HEK293T (cell line): ENCODE measurements at places on chromosomes 2 and 18.

- peak; percentile 17 for DNase-seq
Observed at GRCh38 chr2:58871469-58872142, 630.5 kb upstream of the FANCL start.

- DNase-seq, result no peak
Observed at GRCh38 chr18:8357320-8357719, 251.9 kb upstream of the RAB12 start.

DNA sequence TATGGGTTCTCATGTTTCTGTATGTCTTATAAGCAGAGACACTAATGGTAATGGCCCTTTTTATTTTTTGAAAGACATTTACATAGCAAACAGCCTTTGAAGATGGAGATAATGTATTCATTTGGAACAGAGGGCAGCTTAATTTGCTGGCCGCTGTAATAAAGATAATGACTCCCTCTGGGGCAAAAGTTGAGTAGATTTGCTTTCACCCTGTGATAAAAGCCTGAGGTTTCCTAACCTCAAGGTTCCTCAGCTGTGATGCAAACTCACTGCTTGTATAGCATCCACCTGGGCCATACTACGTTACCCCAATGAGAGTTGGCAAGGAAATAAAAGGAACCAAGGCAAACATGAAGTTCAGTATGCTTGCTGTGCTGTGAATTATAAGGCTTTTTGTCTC is 54.8 kb downstream of the TEX51 start:
- no peak for DNase-seq

DNA sequence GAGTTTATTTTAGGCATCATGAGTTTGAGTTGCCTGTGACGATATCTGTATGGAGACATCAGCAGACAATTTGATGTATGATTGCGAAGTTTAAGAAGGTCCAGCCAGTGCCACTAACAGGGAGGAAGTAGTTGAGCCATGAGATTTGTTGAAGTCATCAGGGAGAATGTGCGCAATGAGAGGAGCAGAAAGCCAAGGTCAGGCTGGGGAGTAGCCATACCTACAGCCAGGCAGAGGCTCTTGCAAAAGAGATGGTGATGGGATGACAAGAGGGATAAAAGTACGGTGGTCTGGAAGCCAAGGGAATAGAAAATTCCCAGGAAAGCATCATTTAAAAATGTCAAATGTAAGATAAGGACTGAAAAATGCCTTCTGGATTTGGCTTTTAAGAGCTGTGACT is 51.2 kb downstream of the LIMS1 start:
- no peak for DNase-seq

DNA sequence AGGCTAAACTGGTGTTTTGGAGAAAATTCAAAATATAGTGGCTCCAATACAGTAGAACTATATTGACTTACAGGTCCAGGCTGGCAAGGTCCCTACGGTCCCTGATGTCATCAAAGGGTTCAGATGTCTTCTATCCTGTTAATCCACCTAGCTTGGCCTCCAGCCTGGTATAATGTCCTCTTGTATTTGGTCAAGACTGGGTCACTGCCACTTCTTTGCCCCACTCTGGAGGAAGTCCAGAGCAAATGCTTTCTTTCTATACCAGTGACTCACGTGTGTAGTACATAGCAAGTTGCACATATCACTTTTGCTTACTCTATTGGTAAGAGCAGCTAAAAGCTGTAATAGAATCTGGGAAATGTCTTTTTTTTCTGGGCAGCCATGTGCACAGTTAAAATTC is 80.8 kb downstream of the LCLAT1 start:
- no peak for DNase-seq

DNA sequence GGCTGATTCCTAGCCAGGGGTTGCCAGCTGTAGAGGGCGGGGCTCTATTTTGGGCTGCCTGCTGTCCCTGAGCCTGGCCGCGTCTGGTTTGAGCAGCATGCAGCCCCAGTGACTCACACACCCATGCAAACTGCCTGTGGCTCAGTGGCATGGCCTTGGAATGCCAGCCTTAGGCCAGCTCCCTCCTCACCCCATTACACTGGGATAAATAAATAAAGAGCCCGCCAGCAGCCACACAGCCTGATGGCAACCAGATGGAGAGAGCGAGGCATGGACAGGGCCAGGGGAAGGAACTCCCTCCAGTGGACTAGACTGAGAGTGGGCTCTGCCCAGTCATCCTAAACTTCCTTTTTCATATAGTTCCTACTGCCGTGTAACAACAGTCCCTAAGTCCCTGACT is 18.3 kb downstream of the NHEJ1 start:
- DNase-seq, result no peak

DNA sequence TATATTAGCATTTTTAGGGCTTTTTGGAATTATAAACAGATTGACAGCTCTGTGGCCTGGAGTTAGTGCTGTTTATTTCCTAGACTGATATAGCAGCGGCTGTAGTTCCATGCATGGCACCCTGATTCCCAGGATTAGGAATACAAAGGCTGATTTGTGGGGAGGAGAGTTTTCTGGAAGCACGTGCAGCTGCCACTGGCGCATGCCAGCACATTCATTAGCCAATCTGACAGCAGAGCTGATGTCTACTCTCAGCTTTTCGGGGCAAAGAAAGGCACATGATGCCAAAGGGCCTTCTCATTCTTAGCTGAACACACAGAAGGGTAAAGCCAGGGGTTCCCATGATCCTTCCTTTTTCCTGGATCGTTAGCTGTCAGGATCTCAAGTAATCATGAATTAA is 45.7 kb upstream of the RAPH1 start:
- no peak for DNase-seq

DNA sequence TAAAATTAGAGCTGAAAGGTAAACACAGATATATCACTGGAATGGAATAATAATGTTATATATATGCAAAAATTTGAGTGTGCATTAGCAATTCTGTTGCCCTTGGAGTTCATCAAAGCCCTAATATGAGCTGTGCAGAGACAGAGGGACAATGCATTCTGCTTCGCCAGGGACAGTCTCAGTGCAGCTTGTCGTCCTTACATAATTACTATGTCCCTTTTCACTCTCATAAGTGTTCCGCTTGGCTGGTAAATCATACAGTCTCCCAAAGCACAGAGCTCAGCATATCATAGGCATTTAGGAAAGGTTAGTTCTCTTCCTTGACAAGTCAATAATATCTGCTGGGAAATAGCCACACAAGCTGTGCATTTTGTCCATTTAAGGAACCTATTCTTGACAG is 30.7 kb downstream of the MAPK4 start:
- DNase-seq, result no peak

DNA sequence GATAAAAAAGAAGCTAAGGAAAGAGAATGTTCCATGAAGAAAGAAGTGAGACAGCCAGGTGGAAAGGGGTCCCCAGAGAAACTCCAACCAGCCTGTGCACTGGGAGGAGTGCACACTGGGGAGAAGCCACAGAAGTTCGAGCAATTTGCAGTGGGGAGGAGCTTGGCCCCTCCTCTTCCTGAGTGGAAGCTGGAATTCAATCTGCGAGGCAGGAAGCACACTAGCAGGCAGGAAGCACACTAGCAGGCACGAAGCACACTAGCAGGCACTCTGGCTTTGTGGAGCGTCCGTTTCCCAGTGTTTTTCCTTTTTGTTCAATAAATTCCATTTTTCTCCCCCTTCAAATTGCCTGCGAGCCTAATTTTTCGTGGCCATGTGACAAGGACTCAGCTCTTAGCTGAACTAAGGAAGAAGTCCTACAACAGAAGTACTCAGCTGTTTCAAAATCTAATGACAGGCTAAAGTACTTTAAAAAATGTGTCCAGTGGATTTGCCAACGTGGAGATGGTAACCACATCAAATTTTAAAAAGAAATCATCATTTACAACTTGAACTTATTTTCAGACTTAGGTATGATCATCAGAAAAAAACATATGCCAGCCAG is 21.4 kb upstream of the SPIRE1 start:
- DNase-seq, result no peak

- no peak for DNase-seq
Observed at GRCh38 chr2:234913208-234913626, 38.6 kb upstream of the SH3BP4 start.

DNA sequence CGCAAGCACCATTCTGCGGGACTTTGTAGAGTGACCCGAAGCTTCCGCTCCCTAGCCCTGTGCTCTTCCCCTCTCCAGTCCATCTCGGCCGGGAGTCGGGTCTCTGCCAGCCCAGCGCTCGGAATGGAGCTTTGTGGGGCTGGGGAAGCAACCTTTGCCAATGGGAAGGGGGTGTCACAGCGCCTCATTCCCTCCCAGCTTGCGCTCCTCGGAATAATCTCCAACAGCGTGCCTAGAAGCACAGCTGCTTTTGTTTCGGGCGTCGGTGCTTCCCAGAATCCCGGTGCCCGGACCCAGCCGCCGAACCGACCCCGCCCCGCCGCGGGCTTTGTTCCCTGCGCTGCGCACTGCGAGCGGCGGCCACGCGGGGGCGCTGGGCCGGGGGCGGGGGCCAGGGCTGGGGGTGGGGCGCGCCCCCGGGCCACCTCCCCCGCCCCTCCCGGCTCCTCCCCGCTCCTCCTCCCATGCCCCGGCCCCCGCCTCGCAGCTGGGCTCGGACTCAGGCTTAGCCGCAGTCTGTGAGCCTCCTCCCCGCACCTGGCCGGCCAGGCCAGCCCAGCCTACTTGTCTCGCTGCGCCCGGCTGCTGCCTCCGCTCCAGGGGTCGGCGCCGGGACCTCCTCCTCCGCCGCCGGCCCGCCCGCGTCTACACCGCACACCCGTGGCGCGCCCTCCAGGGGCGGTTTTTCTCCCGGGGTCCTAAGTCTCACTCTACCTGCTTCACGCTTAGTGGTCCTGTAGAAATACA is 77.7 kb upstream of the SMAD2 start:
- DNase-seq, result peak; percentile 80
